Stimulated activated CD4-positive, alpha-beta T cell treated with anti-CD3 and anti-CD28 coated beads, TNF-alpha, amount 100 ng/mL, for 48 hours (primary cell): ENCODE measurements at places on chromosomes 12 and 14.

GRCh38 chr12:118103601-118104382, at the start of gene VSIG10:
Gene VSIG10, minus strand, starts transcription at chr12:118104011. Its CDS starts 340 bp downstream, at chr12:118103671.
- DNase-seq: no peak

GRCh38 chr12:64699504-64700115, 59.6 kb downstream of the GNS start:
- no peak for DNase-seq

- no peak for DNase-seq
Measured at GRCh38 chr14:32419429-32419828, 90.3 kb downstream of the AKAP6 start.

DNA sequence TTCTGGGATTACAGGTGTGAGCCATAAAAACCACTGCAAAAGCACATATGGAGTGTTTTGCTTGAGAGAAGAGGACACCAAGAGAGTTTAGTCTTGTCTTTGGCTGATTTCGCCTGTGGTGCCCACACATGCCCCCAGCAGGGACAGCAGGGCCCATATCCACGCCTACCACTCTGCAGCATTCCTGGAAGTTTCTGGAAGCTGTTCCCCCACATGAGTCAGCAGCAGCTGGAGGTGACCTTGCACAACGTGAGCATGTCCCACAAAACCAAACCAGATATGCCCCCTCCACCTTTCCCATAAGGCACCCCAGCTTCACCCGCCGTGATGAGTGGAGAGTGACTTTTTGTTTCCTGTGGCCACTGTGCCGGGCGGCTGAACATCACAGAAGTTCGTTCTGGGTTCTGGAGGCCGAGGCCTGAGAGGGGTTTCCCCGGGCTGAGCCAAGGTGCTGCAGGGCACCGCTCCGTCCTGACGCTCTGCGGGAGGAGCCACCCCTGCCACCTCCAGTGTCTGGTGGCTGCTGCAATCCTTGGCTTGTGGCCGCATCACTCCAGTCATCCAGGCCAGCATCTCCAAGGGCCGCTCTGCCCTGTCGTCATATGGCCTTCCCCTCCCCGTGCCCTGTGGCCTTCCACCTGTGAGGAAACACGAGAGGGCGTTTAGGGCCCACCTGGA, 4.7 kb downstream of the ASPG start:
- no peak for DNase-seq

DNA sequence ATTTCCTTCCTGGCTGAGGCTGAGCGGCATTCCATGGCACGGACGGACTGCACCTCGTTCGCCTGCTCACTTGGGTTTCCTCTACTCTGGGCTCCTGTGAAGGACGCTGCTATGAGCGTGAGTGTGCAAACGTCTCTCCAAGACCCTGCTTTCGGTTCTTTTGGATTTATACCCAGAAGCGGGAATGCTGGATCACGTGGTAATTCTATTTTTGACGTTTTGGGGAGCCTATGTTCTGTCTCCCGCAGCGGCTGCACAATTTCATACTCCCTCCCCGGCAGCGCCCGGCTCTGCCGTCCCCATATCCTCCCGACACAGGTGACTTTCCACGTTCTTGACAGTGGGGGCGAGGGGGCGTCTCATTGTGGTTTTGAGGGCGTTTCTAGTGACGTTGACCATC, 20.6 kb downstream of the MMP17 start:
- no peak for DNase-seq

DNA sequence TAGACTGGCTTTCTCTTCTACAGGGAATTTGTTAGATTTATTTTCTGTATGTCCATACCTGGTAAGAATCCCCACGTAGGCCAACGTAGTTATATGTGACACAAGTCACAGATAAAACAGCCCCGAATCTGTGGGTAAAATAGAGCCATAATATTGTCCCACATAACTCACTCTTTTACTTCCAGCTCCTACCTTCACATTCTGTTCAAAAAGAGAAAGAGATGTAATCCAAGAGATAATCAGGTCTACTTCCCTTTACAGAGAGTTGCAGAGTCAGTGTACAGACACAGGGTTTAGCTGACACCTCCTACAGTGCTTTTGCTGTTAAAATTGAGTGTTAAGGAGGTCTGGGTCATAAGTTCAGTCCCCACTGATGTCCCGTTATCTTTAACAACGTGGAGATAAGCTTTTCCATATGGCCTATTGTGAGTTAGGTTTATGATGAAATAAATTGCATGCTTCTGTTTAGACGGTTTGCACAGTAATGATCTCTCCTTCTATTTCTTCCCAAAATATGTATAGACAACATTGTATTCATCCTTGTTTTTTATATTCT, 446.5 kb downstream of the ADAMTS20 start:
- DNase-seq: no peak

GRCh38 chr14:89417091-89417464, at the start of gene FOXN3:
Gene FOXN3, minus strand, starts transcription at chr14:89417233. Its CDS starts 4,757 bp downstream, at chr14:89412476.
- peak; percentile 85 for DNase-seq

DNA sequence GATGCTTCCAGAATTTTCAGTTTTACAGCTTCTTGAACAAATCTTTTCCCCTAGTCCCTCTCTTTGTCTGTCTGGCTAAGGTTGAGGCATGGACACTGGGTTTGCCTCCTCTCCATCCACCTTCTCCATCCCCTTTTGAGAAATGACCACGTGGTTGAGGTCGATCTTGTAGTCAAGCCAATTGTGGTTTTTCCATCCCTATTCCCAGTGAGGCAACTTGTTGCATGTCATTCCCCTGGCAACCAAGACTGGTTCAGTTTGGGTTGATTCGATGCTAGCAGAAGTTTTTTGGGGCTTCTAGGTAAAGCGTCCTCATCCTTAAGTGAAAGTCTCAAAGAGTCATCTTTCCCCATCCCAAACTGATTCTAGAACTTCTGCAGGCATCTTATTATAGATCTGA, 300.8 kb downstream of the APAF1 start:
- no peak for DNase-seq

DNA sequence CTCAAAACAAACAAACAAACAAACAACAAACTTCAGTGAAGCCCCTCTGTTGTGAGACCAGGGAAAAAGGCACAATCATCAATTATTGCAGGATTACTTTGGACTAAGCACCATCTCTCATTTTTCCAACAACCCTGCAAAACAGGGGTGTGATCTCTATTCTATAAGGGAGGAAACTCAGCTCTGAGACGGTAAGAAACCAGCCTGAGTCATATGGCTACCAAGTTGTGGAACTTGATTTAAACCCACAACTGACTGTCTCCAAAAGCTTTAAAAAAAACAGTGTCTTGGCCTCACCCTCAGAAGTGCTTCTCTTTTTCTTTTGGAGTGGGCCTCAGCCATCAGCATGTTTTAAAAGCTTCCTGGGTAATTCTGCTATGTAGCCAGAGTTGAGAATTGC, 49.8 kb downstream of the RIN3 start:
- DNase-seq: no peak

DNA sequence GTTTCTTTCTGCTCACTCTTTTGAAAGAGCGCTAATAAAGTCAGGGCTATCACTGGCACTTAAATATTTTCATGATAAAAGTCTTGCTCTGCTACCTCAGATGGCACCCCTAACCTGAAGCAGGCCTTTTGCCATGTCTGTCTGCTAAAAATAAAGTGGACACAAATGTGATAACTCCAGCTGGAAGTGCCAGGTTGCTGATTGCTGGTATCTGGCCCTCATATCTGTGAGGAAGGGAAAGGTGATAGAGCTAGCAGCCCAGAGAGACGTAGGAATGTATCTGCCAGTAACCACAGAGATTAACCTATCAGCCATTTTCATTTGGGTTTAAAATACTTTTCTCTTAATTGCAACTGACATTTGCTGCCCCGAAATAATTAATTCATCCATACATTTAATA, 127.9 kb downstream of the GRIN2B start:
- DNase-seq: no peak

DNA sequence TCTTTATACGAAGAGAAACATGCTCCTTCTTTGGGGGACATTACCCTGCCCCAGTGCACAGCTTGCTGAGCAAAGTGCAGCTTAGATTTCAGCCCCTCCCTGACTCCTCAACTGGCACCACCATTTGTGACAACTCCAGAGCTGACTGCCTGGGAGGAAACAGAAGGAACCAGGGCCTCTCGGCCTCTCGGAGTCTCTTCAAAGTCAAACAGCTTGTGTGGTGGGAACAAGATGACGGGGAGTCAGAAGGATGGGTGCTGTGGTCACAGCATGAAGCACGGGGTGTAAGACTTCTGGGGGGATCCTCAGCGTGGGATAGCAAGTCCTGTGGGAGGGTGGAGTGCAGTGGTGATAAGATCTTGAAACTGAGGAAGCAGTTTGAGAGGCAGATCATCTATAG, 123.5 kb upstream of the BCL2L14 start:
- no peak for DNase-seq

- no peak for DNase-seq
Measured at GRCh38 chr14:24881116-24881893, 168.6 kb downstream of the STXBP6 start.

GRCh38 chr14:56002876-56003625, 115.2 kb upstream of the PELI2 start:
- DNase-seq: peak; percentile 41

DNA sequence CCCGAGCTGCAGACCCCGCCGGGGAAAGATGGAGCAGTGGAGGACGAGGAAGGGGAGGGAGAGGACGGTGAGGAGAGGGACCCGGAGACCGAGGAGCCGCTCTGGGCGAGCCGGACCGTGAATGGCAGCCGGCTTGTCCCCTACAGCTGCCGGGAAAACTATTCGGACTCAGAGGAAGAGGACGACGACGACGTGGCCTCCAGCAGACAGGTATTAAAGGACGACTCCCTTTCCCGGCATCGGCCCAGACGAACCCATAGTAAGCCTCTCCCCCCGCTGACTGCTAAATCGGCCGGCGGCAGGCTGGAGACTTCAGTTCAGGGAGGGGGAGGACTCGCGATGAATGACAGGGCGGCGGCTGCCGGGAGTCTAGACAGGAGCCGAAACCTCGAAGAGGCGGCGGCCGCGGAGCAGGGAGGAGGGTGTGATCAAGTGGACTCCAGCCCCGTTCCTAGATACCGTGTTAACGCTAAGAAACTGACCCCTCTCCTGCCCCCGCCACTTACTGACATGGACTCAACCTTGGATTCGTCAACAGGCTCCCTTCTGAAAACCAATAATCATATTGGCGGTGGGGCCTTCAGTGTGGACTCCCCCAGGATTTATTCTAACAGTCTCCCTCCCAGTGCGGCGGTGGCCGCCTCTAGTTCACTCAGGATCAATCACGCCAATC, 962 bp downstream of the LEMD3 start:
- DNase-seq: peak; percentile 37

GRCh38 chr14:87629788-87630187, 363.2 kb downstream of the GALC start:
- DNase-seq: no peak

GRCh38 chr14:58919217-58919616, 269.2 kb upstream of the DAAM1 start:
- DNase-seq: no peak

DNA sequence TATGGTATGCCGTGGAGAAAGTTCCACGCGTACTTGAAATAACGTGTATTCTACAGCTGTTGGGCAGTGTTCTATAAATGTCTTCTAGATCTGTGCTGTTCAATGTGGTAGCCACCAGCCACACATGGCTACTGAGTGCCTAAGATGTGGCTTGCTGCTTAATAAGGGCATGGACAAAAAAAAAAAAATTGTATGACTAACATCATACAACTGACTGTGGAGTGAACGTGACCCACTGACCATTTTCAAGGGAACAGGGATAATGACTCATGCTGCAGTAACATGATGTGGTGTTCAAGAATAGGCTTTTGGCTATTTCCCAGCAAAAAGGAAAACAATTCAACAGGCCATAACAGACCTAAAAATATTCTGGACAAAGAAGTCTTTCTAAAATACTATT, 13.0 kb downstream of the ATG14 start:
- DNase-seq: no peak

- no peak for DNase-seq
Measured at GRCh38 chr12:20722142-20722541, 27.0 kb downstream of the SLCO1C1 start.

- DNase-seq: no peak
Measured at GRCh38 chr14:71492346-71492745, 439.9 kb upstream of the RGS6 start.

GRCh38 chr12:27340971-27341370, 8.3 kb downstream of the BMAL2 start:
- DNase-seq: no peak

DNA sequence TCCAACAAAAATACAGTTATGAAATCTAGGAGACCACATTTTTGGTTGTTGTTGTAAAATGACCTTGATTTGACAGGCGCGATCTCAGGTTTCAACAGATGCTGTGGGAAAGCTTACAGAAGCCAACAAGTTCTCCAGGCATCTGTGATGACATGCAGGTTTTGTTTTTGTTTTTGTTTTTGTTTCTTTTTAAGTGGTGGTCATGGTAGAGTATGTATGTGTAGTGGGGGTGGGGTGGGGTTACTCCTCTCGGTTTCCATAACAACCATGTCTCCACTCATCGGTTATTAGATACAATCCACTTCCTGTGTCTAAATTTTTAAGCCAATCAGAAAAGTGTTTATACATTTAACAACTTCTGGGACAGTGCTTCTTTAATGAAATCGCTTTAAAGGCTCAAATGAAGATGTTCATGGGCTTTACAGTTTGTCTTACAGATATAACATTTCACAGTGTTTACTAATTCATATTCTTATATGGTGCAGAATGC, 199.9 kb upstream of the FOXN3 start:
- no peak for DNase-seq

- DNase-seq: no peak
Measured at GRCh38 chr12:31923063-31923412, 36.2 kb upstream of the RESF1 start.

DNA sequence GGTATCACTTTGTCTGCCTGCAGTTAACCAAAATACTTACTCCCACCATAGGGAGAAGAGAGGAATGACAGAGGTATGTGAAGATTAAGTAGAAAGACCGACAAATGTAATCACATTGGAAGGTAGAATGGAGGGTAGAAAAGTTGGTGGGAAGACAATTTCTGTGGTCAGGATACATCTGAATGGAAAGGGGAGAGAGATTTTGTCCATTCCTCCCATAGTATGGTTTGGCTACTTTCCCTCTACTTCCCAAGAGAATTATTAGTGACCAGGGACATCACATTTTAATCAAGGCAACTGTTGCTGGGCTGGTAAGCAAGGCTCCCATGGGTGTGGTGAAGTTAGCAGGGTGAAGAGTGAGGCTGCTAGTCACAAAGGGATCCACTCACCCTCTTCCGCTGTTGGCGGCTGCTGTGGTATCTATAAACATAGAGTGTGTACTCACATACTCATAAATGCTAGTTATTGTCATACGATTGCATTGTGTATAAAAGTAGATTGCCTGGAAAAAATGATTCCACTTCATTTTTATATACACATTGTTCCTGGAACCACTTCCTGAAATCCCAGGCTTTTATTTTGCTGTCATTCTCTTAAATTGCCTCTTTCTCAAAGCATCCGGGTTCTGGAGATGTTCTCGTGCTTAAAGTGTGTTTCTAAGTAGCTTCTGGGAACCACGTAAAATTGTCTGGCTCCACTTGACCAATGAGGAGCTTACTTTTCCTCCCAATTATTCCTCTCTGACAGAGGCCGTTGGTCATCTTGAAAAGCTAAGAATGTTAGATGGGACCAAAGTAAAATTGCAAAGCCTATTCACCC, 413.1 kb downstream of the ZFP36L1 start:
- DNase-seq: no peak

- no peak for DNase-seq
Measured at GRCh38 chr12:96501133-96501761, 11.9 kb downstream of the CFAP54 start.

- DNase-seq: no peak
Measured at GRCh38 chr12:118853634-118854033, 127.7 kb upstream of the SRRM4 start.
